ENCODE measurements at places on chromosomes 11 and 22. TPM values are rescaled to one million over a fixed set of nuclear protein-coding genes. Genes with fewer than 3 reads are reported as not detected.

DNA sequence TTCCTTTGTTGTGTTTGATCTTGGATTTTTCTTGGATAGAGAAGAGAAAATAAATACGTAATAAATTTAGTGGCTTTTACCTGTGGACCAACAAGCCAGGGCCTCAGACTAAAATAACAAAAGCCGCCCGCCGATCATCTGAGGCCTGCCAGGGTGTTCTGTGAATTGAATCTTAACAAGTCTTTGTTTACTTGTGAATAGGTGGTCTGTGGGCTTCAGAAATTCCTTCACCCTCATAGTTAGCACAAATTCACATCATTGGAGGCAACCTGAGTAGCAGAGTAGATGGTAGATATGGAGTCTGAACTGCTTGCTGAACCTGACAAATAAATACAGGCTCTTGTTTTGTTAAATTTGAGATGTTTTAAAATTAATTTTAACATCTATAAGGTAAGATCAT lies 176.3 kb upstream of the MTNR1B start:
- no peak overlapping the region for H3K4me3 ChIP-seq
- no peak overlapping the region for H3K27ac ChIP-seq
- no peaks in the 10 kb centered on the region for H3K4me1 ChIP-seq
- no peaks in the 10 kb centered on the region for H3K27me3 ChIP-seq
- DNase-seq: no peak
- no peaks in the 10 kb centered on the region for H3K36me3 ChIP-seq

Gene POU2AF2
- not detected for total RNA-seq

- no peaks in the 10 kb centered on the region for H3K27me3 ChIP-seq
- H3K27ac ChIP-seq: no peak overlapping the region
- no peak overlapping the region for H3K4me3 ChIP-seq
- no peaks in the 10 kb centered on the region for H3K4me1 ChIP-seq
- no peaks in the 10 kb centered on the region for H3K36me3 ChIP-seq
- DNase-seq: no peak
Measured at GRCh38 chr22:46586123-46586519, 34.1 kb upstream of the GRAMD4 start.

DNA sequence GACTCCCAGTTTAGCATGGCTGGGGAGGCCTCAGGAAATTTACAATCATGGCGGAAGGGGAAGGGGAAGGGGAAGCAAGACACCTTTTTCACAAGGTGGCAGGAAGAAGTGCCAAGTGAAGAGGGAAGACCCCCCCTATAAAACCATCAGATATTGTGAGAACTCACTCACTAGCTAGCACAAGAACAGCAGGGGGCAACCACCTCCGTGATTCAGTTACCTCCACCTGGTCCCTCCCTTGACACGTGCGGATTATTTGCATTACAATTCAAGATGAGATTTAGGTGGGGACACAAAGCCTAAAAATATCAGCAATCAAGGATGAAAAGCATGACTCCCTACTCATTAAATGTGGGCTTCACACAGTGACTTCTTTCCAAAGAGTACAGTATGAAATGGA lies 155.0 kb upstream of the CCDC90B start:
- no peaks in the 10 kb centered on the region for H3K4me1 ChIP-seq
- no peaks in the 10 kb centered on the region for H3K27me3 ChIP-seq
- H3K36me3 ChIP-seq: no peaks in the 10 kb centered on the region
- no peak overlapping the region for H3K27ac ChIP-seq
- no peak for DNase-seq
- H3K4me3 ChIP-seq: no peak overlapping the region

GRCh38 chr11:119320240-119320775 lies 3.4 kb upstream of the MCAM start:
- H3K27me3 ChIP-seq: no peaks in the 10 kb centered on the region
- peaks cover 6% of the 10 kb centered on the region for H3K4me1 ChIP-seq
- no peaks in the 10 kb centered on the region for H3K36me3 ChIP-seq
- H3K4me3 ChIP-seq: peak overlapping the region; percentile 37

- no peaks in the 10 kb centered on the region for H3K4me1 ChIP-seq
- H3K4me3 ChIP-seq: no peak overlapping the region
- no peaks in the 10 kb centered on the region for H3K27me3 ChIP-seq
Measured at GRCh38 chr11:117809236-117810055, 12.4 kb upstream of the DSCAML1 start.

GRCh38 chr11:126185259-126186024 lies 26.0 kb downstream of the RPUSD4 start:
- no peak overlapping the region for H3K4me3 ChIP-seq
- no peaks in the 10 kb centered on the region for H3K27me3 ChIP-seq
- H3K27ac ChIP-seq: no peak overlapping the region
- H3K36me3 ChIP-seq: no peaks in the 10 kb centered on the region
- H3K4me1 ChIP-seq: no peaks in the 10 kb centered on the region

- H3K27me3 ChIP-seq: no peaks in the 10 kb centered on the region
- no peak overlapping the region for H3K4me3 ChIP-seq
- DNase-seq: no peak
- peak overlapping the region; percentile 54 for H3K27ac ChIP-seq
- no peaks in the 10 kb centered on the region for H3K36me3 ChIP-seq
Measured at GRCh38 chr11:12199231-12199948, 89.0 kb downstream of the MICAL2 start.

DNA sequence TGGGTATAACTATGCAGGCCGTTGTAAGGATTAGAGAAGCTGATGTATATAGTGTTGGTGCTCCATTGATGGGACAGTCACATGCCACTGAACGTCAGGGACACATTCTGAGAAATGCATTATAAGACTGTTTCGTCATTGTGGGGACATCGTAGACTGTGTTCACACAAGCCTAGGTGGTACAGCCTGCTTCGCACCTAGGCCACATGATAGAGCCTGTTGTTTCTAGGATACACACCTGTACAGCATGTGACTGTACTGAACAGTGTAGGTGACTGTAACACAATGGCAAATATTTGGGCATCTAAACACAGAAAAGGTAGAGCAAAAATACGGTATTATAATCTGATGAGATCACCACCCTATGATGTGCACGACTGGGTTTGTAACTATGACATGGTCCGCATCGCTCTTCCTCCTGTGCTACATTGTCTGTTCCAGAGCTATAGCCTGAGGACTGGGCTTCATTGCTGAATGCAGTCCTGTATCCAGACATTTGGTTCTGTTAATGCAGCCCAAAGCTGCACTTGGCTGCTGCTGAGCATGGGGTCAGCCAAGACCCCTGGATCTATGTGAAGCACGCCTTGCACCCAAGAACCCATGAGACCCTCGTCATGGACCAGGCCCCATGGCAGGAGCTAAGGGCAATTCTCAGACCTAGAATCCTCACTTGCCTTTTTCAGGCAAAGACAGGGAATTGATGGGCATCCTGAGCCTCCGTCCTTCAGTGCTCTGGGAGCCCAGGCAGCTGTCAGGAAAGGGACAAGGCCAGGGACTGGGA lies 51.1 kb upstream of the THY1 start:
- DNase-seq: no peak
- no peak overlapping the region for H3K27ac ChIP-seq
- no peaks in the 10 kb centered on the region for H3K4me1 ChIP-seq
- no peaks in the 10 kb centered on the region for H3K27me3 ChIP-seq
- no peaks in the 10 kb centered on the region for H3K36me3 ChIP-seq

Gene PHOX2A
- not detected for total RNA-seq

Gene RTN4R
- total RNA-seq: not detected

- H3K36me3 ChIP-seq: no peaks in the 10 kb centered on the region
- H3K4me1 ChIP-seq: no peaks in the 10 kb centered on the region
- no peaks in the 10 kb centered on the region for H3K27me3 ChIP-seq
- no peak for DNase-seq
- H3K27ac ChIP-seq: no peak overlapping the region
Measured at GRCh38 chr11:70637186-70637800, 239.0 kb downstream of the CTTN start.

Gene MAPK12
- total RNA-seq: 10.3 TPM

Gene RFPL2
- not detected for total RNA-seq

GRCh38 chr22:43241699-43242386 lies 54.9 kb upstream of the TTLL12 start:
- no peaks in the 10 kb centered on the region for H3K36me3 ChIP-seq
- no peaks in the 10 kb centered on the region for H3K27me3 ChIP-seq
- H3K4me1 ChIP-seq: no peaks in the 10 kb centered on the region
- no peak overlapping the region for H3K4me3 ChIP-seq
- no peak overlapping the region for H3K27ac ChIP-seq

- H3K4me3 ChIP-seq: no peak overlapping the region
- DNase-seq: no peak
- H3K36me3 ChIP-seq: no peaks in the 10 kb centered on the region
- H3K27ac ChIP-seq: no peak overlapping the region
Measured at GRCh38 chr11:50412832-50413231, 380.2 kb downstream of the OR4C45 start.

DNA sequence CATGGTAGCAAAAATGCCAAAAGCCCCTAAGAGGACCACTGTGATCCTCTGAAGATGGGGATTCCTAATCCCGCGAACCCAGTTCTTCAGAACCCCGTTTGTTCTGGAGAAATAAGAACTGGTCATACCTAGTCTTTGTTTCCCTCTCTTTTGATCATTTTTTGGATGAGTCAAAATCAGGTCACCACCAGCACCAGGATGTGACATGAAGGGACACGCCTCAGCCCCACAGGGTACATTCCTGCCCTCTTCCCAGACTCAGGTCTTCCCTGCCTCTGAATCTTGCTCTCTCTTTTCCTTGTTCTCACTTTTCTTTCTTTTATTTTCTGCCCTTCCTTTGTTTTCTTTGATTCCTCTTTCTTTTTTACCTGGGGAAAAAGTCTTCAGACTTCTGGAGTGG lies 14.6 kb upstream of the ANO1 start:
- H3K4me3 ChIP-seq: no peak overlapping the region
- H3K27ac ChIP-seq: no peak overlapping the region
- H3K27me3 ChIP-seq: no peaks in the 10 kb centered on the region

DNA sequence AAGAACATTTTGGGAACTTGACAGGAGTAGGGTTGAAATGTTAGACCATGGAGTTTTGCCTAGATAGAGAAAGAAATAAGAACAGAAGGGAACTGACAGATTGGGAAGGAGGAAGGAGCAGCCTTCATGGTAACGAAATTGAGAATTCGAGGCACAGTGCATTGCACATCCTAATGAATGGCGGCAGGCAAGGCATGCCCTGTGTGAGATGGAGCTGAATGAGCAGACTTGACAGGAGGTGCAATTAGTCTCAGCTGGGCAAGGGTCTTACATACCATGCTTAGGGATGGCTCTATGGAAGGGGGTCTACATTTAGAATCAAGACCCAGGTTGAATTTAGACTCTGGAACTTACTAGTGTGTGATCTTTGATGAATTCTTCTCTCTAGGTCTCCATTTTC lies 25.0 kb upstream of the NTM start:
- H3K36me3 ChIP-seq: no peaks in the 10 kb centered on the region
- no peak overlapping the region for H3K27ac ChIP-seq
- DNase-seq: no peak
- H3K27me3 ChIP-seq: no peaks in the 10 kb centered on the region
- no peaks in the 10 kb centered on the region for H3K4me1 ChIP-seq
- no peak overlapping the region for H3K4me3 ChIP-seq

DNA sequence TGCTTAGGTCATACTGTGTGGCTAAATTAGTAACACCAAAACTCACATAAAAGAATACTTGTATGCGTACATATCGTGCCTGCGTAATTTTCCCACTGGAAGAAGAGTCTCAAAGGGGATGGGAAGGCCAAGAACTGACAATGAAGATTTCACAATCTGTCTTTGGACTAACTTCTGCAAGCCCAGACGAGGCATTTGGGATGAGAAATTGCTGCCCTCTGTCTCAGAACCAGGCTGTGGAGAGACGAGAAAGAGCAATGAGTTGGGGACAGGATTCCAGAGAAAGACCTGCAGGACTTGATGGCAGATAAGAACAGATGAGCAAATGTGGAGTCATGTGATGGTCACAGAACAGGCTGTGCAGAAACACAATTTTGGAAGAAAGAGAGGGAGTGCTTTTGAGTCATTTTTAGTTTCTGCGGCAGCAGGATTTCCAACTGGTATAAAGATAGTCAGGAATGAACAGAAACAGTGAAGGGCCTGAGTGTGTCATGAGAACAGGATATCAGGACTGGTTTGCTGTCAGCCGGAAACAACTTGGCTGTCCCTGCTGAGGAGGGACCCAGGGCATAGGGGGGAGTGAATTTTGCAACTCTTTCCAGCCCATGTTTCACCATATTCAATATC lies 82.7 kb upstream of the CTSC start:
- no peaks in the 10 kb centered on the region for H3K27me3 ChIP-seq
- no peaks in the 10 kb centered on the region for H3K36me3 ChIP-seq
- peak; percentile 29 for DNase-seq
- no peaks in the 10 kb centered on the region for H3K4me1 ChIP-seq
- H3K27ac ChIP-seq: peak overlapping the region; percentile 56

DNA sequence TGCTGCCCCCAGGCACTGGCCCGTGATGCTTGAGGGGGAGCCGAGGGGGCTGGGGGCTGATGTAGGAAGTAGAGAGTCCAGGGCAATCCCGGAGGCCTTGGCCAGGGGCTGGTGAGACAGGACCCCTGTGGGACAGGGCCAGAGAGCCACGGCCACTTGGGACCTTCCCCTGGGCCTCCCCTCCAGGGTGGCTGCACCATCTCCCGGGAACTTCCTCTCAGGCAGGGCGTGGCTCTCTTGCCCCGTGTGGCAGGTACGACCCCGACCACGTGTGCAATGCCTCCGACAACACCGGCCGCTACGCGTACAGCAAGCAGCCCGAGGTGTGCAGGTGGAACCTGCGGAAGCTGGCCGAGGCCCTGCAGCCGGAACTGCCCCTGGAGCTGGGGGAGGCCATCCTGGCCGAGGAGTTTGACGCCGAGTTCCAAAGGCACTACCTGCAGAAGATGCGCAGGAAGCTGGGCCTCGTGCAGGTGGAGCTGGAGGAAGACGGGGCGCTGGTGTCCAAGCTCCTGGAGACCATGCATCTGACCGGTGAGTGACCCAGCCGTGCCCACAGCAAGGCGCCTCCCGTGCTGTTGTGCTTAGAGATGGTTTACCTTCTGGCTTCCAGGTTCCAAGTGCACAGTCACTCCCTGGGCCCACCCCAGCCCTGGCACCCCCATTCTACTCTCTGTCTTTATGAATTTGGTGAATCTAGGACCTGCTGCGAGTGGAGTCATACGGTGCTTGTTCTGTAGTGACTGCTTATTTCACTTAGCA lies 9.7 kb downstream of the SELENOO start:
- DNase-seq: no peak
- H3K4me1 ChIP-seq: no peaks in the 10 kb centered on the region
- H3K4me3 ChIP-seq: no peak overlapping the region
- H3K27me3 ChIP-seq: no peaks in the 10 kb centered on the region
- H3K36me3 ChIP-seq: no peaks in the 10 kb centered on the region

- no peaks in the 10 kb centered on the region for H3K36me3 ChIP-seq
- no peaks in the 10 kb centered on the region for H3K27me3 ChIP-seq
- no peak overlapping the region for H3K4me3 ChIP-seq
- H3K27ac ChIP-seq: no peak overlapping the region
- no peak for DNase-seq
Measured at GRCh38 chr11:11065396-11065795, 207.5 kb upstream of the ZBED5 start.

- no peaks in the 10 kb centered on the region for H3K27me3 ChIP-seq
- no peak overlapping the region for H3K27ac ChIP-seq
- no peak overlapping the region for H3K4me3 ChIP-seq
- no peaks in the 10 kb centered on the region for H3K4me1 ChIP-seq
Measured at GRCh38 chr22:24758164-24758799, 16.2 kb downstream of the PIWIL3 start.

DNA sequence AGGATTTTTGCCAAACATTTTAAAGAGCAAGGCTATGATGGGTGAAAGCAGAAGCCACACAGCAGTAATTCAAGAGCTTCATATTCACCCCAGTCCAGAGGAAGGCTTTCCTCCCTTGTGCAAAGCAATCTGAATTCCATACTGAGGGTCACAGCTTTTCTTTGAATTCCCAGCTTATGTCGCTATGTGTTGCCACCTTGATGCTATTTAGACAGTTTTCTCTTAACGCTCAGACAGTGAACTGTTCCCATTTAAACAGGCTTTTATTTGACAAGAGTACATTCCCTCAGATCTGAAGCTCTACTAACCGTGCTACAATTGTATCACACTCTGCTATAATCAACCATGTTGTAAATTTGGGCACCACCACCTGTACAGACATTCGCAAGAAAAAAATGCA lies 279.7 kb downstream of the CADM1 start:
- no peaks in the 10 kb centered on the region for H3K36me3 ChIP-seq
- no peak overlapping the region for H3K4me3 ChIP-seq
- no peak for DNase-seq
- H3K27ac ChIP-seq: no peak overlapping the region

Measured in uterus (tissue), 4 donors.